Cortex of kidney (tissue), 1 donor: ENCODE measurements at places on chromosomes 16 and 17.

GRCh38 chr17:2179615-2180295 lies 123.8 kb downstream of the SMG6 start:
- no peak for DNase-seq

GRCh38 chr16:87740909-87741424 lies 24.8 kb downstream of the KLHDC4 start:
- DNase-seq, result no peak

DNA sequence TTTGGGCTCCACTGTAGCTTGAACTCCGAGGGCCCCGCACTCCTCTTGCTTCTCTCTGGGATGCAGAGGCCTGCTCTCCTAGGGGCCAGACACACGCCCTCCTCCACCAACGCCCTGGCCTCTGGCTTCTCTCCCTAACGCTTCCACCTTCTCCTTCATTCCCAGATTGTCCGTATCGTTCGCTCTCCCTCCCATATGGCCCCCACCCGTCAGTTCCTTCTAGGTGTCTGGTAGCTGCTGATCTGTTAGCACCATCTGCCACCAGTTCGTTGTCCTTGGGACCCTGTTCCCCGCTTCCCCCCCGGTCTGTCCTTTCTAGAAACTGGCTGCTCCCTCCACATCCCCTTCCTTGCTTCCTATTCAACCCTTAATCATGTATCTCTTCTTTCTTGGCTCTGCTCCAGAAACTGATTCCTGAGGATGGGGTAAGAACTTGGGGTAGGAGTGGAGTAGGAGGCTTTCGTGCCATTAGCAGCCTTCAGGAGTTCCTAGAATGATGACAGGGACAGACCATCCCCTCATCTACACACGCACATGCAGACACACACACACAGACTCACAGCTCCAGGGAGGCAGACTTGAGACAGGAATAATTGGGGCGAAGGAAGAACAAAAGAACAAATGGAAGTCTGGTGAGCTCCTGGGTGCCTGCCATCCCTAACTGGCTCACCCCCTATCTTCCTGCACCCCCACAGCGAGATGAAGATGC lies 4.3 kb downstream of the ATP1B2 start:
- no peak for DNase-seq

- DNase-seq, result no peak
These were observed 302.7 kb downstream of the MAP2K6 start for GRCh38 chr17:69717214-69717613.

- no peak for DNase-seq
These were observed 2.3 kb upstream of the CYTH1 start for GRCh38 chr17:78784352-78784751.

GRCh38 chr17:49861150-49861884 lies 13.4 kb upstream of the TAC4 start:
- DNase-seq, result no peak

GRCh38 chr16:73125850-73126524 lies 78.1 kb upstream of the ZFHX3 start:
- DNase-seq, result no peak
